IMR-90 (cell line): ENCODE measurements at places on chromosomes 2 and 18. TPM values are rescaled to one million over a fixed set of nuclear protein-coding genes. Genes with fewer than 3 reads are reported as not detected.

DNA sequence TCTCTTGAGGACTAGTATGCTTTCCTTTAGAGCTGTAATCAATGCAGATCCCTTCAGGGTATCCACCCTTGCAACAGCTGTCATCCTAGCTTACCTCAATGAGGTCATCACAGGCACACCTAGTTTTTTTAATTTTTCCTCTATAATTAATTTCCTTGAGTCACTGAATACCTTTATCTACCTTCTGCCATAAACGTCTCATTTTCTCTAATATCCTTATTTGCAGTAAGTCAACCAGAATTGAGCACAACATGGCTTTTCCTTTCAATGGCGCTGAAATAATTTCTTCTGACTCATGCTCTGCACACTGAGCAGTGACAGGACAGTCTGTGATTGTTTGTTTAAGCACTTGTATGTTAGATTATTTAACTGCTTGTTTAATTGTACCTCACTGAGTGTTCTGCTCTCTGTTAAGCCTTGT lies 49.4 kb downstream of the ETAA1 start:
- no peaks in the 10 kb centered on the region for H3K27me3 ChIP-seq
- peaks cover 5% of the 10 kb centered on the region; the same call in 1 of the 2 replicates for H3K4me1 ChIP-seq
- DNase-seq: peak; percentile 63
- no peak overlapping the region for H3K4me3 ChIP-seq

GRCh38 chr18:61394983-61395382 lies 61.8 kb downstream of the CDH20 start:
- no peaks in the 10 kb centered on the region for H3K27me3 ChIP-seq
- no peak overlapping the region for H3K27ac ChIP-seq
- H3K4me1 ChIP-seq: no peaks in the 10 kb centered on the region; the same call in 1 of the 2 replicates

- H3K36me3 ChIP-seq: peaks cover 13% of the 10 kb centered on the region
- peaks cover 8% of the 10 kb centered on the region; the same call in 1 of the 2 replicates for H3K4me1 ChIP-seq
- H3K27ac ChIP-seq: no peak overlapping the region
- H3K4me3 ChIP-seq: no peak overlapping the region
These were observed 6.7 kb downstream of the CNNM3 start for GRCh38 chr2:96822786-96823185.

DNA sequence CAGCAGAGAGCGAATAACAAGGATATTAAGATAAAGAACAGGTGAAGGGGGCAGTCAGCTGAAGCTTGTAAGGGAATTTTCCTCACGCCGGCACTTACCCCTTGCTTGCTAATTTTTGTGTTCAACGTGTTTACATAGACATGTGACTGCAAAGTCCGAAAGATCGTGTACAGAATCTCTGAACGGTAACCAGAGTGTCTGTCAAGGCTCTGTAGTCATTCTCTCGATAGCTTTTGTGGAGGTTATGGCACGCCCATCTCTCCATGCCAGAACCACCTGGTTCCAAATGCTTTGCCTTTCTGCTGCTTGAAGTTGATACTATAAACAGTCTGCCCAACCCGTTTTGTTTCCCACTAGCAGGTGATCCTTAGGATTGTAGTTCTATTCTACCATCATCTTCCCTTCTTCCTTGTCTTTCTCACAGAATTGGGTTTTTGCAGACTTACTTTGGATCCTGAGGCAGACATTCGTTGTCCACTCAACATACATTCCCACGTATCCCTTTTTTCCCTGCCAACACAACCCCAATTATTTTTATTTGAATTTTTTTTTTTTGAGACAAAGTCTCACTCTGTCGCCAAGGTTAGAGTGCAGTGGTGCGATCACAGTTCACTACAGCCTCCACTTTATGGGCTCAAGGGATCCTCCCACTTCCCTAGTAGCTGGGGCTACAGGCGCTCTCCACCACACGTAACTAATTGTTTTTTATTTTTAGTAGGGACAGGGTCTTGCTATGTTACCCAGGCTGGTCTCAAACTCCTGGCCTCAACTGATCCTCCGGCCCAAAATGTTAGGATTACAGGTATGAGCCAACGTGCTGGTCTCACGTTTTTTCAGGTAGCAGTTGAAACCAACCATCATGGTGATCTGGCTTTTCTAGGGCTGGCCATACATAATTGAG lies 1.3 kb upstream of the USP34 start:
- H3K27ac ChIP-seq: peak overlapping the region; percentile 98
- DNase-seq: peak; percentile 29
- H3K4me3 ChIP-seq: peak overlapping the region; percentile 95
- H3K36me3 ChIP-seq: peaks cover 17% of the 10 kb centered on the region

GRCh38 chr2:42931818-42932195 lies 139.4 kb upstream of the HAAO start:
- no peak overlapping the region for H3K4me3 ChIP-seq
- H3K27ac ChIP-seq: no peak overlapping the region
- H3K27me3 ChIP-seq: no peaks in the 10 kb centered on the region
- H3K4me1 ChIP-seq: peaks cover 37% of the 10 kb centered on the region

Gene LDLRAD4
- total RNA-seq: not detected in 2 replicates

DNA sequence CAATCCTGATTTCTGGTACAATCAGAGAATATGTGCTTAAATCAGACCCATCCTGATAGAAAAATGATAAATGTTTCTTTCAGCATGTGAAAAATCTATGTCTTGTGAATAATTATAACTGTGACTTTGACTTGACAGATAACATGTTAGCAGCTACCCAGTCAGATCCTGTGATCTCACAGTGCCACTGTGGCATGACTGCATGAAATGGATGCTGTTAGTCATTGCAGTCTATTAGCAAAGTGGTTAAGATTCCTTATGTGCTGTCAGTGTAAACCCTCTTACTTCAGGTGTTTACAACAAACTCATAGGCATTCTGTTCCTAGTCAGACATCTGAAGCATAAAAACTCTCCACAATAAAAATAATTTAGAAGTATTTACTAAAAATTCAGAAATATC lies 244.6 kb upstream of the RND3 start:
- no peaks in the 10 kb centered on the region for H3K36me3 ChIP-seq
- DNase-seq: peak; percentile 86
- H3K4me3 ChIP-seq: no peak overlapping the region
- H3K27ac ChIP-seq: no peak overlapping the region
- H3K4me1 ChIP-seq: no peaks in the 10 kb centered on the region
- no peaks in the 10 kb centered on the region for H3K27me3 ChIP-seq

GRCh38 chr2:176129813-176130146 lies 275 bp downstream of the HOXD8 start:
- H3K36me3 ChIP-seq: no peaks in the 10 kb centered on the region
- no peak overlapping the region for H3K27ac ChIP-seq
- H3K4me3 ChIP-seq: peak overlapping the region; percentile 7; the same call in 1 of the 2 replicates
- DNase-seq: no peak

DNA sequence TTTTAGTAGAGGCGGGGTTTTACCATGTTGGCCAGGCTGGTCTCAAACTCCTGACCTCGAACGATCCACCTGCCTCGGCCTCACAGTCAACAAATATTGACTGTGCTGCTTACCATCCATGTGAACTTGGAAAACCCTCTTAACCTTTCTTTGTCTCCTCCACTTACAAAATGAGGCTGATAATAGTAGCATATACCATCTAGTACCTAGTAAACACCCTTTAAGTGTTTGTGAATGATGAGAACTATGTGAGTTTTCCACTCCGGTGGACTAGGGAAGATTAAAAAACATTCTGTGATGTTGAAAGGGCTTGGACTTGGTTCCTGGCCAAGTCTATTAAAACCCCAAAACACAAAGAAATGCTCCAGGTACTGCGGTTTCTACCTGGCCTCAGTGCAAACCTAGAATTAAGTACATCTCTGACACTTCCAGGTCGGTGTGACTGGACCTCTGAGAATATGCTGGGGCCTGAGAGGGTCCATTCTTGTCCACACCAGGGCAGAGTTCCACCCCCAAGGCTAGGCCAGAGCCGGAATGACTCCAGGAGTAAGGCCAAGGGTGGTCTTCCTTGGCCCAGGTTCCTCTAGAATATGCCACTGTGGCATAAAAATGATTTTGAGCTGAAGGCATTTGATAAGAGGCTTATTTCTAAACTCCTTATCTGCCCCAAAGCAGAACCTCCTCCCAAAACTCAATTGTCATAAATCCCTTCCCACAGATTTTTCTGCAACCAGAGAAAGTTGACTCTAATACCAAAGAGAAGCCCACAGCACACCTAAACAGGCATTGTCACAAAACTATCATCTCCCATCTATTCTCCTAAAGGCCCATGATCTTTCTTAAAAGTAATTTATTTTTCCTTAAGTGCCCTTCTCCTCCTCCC lies 217.5 kb downstream of the TGIF1 start:
- H3K27me3 ChIP-seq: no peaks in the 10 kb centered on the region
- no peak overlapping the region for H3K4me3 ChIP-seq
- no peak for DNase-seq
- H3K27ac ChIP-seq: no peak overlapping the region
- no peaks in the 10 kb centered on the region for H3K36me3 ChIP-seq
- peaks cover 10% of the 10 kb centered on the region for H3K4me1 ChIP-seq

- DNase-seq: no peak
- H3K27ac ChIP-seq: no peak overlapping the region
- peaks cover 2% of the 10 kb centered on the region; the same call in 1 of the 2 replicates for H3K4me1 ChIP-seq
- H3K4me3 ChIP-seq: no peak overlapping the region
These were observed 66.0 kb upstream of the PMAIP1 start for GRCh38 chr18:59833785-59834184.

DNA sequence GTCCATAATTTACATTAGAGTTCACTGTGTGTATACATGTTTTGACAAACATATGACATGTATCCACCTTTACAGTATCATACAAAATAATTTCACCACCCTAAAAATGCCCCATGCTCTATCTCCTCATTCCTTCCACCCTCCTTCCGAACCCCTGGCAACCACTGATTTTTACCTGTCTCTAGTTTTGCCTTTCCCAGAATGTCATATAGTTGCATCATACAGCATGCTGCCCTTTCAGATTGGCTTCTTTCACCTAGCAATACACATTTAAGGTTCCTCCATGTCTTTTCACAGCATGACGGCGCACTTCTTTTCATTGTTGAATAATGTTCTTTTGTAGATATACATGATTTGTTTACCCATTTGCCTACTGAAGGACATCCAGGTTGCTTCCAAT lies 10.4 kb downstream of the LRPPRC start:
- no peak overlapping the region for H3K27ac ChIP-seq
- H3K36me3 ChIP-seq: peaks cover 6% of the 10 kb centered on the region
- DNase-seq: no peak
- H3K4me1 ChIP-seq: no peaks in the 10 kb centered on the region

GRCh38 chr2:239323447-239323846 lies 77.4 kb downstream of the HDAC4 start:
- peaks cover 5% of the 10 kb centered on the region for H3K36me3 ChIP-seq
- H3K4me3 ChIP-seq: no peak overlapping the region
- no peak overlapping the region for H3K27ac ChIP-seq
- H3K4me1 ChIP-seq: peaks cover 32% of the 10 kb centered on the region
- H3K27me3 ChIP-seq: no peaks in the 10 kb centered on the region

Gene CCDC150
- 3.8 and 6.9 TPM in 2 replicates for total RNA-seq

DNA sequence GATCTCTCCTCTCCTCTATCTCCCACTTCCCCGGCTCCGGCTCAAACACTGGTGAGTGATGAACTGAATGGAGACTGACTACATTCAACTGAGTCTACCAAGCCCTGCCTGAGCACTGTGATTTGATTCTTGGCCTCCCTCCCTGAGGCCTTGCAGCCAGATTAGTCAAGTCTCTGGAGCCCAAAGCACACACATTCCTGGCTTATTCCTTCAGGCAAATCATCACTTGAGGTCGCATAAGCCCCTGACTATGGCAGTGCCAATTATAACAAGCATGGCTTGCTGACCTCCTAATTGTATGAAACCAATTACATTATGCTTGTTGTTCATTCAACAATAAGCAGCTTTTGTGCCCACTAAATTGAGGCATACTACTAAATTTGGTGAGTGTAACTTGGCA lies 34.6 kb downstream of the EFEMP1 start:
- peaks cover 7% of the 10 kb centered on the region for H3K36me3 ChIP-seq
- peak; percentile 46 for DNase-seq
- no peak overlapping the region for H3K4me3 ChIP-seq
- H3K27ac ChIP-seq: peak overlapping the region; percentile 54

DNA sequence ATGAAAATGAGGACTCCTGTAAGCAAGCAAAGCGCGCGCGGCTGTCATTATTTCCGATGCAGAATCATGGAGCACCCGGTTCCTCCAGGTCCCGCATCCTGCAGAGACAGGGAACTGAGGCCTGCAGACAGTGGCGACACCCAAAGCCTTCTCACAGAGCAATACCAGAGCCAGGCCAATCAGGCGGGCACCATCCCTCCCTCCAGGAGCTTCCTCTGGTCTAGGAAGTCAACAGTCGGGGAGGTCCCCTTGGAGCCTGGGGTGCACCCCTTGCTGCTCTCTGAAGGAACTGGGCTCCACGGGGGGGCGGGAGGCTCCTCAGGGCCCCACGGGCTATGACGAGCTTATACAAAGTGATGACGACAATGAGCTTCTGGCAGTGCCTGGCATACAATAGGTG lies 60.3 kb upstream of the HPCAL1 start:
- H3K27me3 ChIP-seq: peaks cover 34% of the 10 kb centered on the region
- H3K4me1 ChIP-seq: no peaks in the 10 kb centered on the region
- H3K36me3 ChIP-seq: no peaks in the 10 kb centered on the region
- no peak for DNase-seq
- H3K27ac ChIP-seq: no peak overlapping the region

Gene LCT
- total RNA-seq: under 0.01 TPM in 1 of 2 replicates, not detected in the other

DNA sequence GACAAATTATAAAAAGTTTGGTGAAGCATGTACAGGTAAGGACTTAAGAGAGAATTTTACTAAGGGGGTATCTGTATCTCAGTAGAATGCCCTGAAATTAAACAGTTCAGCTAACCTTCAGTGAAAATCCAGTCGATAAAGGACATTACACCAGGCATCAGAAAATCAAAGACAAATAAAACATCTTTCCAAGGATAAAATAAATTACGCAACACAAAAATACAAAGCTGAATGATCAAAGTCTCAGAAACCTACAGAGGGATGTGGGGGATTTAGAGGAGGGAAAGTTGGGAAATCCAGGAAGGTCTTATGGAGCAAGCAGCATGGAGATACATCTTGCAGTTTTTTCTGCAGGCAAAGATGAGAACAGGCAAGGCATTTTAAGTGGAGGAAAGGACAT lies 384.1 kb downstream of the TNS1 start:
- no peaks in the 10 kb centered on the region for H3K36me3 ChIP-seq
- H3K4me1 ChIP-seq: peaks cover 23% of the 10 kb centered on the region
- H3K4me3 ChIP-seq: no peak overlapping the region
- H3K27me3 ChIP-seq: no peaks in the 10 kb centered on the region
